ENCODE measurements at places on chromosomes 5 and 9.

DNA sequence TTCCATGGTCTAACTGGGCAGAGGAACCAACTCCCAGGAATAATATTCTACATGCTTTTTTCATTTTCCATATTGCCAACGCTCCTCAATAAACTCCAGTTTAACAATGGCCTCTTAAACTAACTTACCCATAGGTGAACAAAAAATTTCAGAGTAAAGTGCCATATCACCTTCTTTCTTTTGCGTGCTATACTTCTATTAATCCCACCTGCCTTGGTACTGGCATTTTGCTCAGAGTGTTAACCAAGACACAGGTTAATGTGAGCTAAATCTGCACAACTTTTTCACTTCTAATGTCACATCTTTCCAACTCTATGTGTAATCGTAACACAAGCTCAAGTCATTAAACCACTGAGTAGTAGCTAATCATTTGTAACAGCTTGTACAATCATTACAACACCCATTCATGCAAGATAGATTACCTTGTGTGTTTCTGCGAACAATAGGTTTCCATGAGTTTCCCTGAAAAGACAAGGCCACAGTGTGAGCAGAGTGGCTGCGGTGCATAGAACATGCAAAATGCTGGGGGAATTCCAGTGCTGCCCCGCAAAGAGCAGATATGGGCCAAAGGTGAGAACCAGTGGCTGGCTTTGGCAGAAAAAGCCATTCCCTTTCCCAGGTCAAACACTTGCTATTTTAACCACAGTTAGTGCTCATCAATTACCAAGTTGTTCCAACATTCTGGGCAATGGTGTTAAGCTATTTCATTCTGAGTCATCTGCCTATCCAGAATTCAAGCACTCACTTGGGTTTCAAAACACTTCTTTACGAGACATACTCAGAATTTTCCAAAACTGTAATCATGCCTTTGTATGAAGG, 42.8 kb downstream of the TIMD4 start:
- no peak for DNase-seq

DNA sequence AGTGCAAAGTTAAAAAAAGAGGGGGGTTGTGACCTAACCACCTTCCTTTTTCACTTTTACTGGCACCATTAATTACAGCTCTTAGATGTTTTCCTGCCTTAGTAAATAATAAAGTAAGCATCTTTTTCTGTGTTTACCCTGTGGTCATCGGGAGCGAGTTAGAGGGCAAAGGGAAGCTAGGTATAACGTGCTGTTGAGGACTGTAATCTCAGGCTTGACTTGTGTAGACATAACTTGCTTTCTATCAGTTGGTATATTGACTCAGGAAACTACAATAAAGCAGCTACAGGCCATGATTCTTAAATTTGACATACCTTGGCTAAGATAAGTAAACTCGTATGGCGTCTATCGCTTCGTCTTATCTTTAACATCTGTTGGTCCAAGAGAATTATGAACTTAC, 509.8 kb upstream of the CHD1 start:
- no peak for DNase-seq

DNA sequence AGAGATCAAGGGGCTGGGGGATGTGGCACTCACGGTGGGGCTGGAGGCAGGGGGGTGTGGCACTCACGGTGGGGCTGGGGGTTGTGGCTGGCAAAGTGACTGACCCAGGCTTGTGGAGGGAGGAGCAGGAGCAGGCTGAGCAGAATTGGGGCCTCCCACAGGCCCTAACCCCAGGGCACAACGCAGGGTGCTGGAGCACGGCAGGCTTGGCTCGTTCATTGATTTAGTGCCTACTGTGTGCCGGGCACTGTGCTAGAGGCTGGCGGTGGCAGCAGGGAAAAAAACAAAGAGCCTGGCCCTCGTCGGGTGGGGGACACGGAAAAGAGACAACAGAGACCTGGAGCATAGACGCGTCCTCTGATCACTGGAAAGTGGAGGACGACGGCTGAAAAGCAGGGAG, 80.9 kb downstream of the HMCN2 start:
- DNase-seq, result no peak

DNA sequence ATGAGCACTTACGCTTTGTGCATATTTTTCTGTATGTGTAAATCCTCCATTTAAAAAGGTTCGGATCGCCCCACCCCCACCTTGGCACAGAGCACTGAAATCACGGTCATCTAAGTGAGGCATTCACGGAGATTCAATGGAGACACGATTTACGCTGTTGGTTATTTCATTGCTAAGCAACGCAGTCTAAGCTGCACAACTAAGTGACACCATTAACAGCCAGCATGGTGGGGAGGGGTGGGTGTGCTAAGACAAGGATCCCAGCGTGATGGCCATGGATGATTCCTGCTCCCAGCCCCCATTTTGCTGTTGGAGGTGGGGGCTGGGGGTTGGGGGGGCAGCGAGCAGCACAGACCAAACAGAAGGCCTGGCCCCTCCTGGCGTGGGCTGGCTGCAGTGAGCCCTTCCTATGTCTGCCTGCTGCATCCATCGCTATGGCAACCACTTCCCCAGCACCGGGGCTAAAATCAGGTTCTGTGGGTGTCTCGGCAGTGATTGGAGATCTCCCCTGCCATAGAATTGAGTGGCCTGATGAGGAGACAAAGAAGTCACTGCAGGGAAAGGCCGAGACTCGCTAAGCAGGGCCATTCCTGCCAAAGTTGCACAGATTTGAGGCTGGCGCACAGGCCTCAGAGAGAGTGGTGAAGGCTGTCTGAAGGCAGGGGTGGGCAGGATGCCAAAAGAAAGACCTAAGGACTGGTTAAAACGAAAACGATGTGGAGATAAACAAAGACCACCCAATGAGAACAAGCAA, 14.3 kb upstream of the MARCHF6 start:
- DNase-seq, result no peak

- no peak for DNase-seq
Measured at GRCh38 chr5:135163964-135164363, 129.9 kb upstream of the PITX1 start.

DNA sequence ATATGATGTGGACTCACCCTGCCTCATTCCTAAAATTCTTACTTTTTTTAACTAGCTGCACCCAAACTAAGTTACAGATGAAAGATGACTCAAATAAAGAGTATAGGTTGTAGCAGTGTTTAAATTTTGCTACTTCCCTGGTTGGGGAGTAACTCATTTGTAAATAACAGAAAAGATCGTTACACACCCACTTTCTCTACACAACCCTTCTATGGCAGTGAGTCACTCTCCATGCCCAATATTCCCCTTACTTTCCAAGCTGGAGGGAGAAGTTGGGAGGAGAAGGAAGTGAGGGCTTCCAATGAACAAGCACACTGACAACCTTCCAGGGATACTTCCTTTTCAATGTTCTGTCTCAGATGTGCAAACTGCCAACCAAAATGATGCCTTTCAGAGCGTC, 1.9 kb downstream of the RASEF start:
- DNase-seq, result no peak

- no peak for DNase-seq
Measured at GRCh38 chr9:71001780-71002386, 119.5 kb downstream of the TRPM3 start.

DNA sequence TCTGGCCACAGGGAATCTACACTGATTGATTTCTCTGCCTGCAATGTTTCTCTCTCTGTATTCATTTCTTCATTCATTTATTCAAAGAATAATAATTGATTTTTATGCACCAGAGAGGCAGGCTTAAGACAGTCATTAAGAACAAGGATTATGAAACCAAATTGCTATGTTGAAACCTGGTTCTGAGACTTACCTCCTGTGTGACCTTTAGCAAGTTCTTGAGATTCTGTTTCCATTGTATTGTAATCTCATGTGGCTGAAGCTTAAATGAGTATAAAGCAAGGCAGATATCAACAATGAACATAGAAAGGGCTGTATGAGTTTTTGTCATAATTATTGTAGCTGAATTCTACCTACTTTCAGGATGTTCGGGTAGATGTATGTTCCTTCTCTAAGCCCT, 129.6 kb upstream of the GRIA1 start:
- no peak for DNase-seq

GRCh38 chr5:177365845-177366527, 8.3 kb downstream of the RGS14 start:
- DNase-seq, result no peak

- no peak for DNase-seq
Measured at GRCh38 chr9:86424251-86424891, 70.2 kb upstream of the TUT7 start.

All from suppressor macrophage treated with lipopolysaccharide for 1 hour (primary cell).